ENCODE measurements at places on chromosomes 7 and 10.

GRCh38 chr10:59575269-59575668 lies 134.4 kb downstream of the SLC16A9 start:
- DNase-seq, result no peak

DNA sequence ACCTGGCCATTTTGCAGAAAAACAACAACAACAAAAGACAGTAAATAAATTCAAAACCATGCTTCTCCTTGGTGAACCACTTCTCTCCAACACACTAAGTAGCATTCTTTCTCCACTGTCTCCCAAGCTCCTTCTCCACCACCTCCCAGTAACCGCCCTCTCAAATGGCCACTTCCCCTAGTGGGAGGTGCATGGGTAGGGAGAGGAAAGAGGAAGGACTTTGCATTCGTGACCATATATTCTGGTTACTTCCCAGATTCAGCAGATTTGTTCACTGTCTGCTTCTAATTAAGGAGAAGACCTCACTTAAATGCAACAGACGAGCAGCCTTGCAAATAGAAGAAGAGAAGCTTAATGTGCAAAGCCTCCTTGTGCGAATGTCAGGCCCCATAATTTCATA lies 166.8 kb downstream of the SORCS1 start:
- no peak for DNase-seq

DNA sequence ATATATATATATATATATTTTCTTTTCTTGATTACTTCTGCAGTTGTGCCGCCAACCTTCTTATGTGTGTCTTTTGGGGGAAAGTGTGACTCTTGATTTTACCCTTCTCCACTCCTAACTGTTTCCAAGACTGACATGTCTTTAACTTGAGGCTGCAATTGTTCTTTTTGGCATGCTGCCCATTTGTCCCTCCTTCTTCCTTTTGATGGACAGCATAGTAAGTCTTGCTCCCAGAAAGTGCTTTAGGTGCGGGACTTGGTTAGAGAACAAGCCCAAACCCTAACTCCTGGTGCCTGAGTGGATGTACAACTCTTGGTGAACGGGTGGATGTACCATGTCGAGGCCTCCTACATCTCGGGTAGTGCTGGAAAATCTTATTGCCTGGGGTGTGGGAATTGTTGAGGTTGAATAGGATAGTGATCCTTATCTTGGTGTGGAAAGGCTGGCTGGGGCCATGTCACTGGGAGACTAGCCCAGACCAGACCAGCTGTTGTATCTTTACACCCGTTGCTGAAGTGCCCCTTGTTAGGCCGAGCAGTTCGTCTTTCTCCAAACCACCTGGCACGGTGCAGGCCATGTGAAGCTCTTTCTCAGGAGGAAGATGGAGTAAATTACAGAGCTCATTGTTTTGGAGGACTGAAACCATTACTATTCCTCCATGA lies 16.3 kb downstream of the TCF7L2 start:
- DNase-seq, result no peak

DNA sequence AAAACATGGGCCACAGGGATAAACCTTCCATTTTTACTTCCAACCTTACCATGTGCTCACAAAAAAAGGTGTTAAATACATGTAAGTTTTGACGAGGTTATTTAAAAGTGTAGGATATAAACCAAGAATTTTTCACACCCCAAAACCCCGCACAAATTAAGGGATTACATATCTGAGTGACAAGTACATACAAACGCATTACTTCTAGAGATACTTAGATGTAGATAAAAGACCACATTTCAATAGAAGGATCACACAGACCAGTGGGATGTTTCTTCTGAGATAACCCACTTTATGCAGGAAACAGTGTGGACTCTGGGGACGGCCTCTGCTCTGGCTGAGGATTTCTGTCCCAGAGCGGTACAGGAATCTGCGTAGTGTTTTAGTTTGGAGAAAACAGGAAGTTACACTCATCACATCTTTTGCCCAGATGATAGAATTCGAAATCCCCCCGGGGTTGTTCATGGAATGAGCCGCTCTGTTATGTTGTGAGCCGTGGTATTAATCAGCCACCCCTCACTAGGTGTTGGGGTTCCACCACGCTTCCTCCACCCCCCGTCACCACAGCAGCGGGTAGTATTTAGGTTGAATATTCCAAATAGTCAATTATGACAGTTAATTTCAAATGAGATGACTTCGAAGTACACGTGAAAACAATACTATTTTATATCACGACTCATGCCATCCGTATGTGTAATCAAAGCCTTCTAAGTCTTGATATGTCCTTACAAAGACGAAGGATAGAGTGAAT lies 1.3 kb upstream of the CUL1 start:
- no peak for DNase-seq

- DNase-seq, result no peak
Measured at GRCh38 chr7:113366122-113366521, 247.8 kb upstream of the SMIM30 start.

DNA sequence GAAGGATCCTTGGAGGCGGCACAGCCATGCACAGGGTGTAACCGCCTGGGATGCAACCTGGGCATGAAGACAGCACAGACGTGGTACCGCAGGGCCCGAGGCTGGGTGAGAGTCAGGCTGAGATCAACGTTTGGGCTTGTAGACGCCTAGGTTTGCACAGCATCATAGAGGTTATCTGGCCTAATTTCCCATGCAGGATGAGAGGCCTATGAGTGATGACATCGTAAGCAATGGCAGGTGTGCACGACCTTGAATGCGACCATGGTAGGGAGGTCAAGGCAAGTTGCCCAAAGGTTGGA lies 7.5 kb downstream of the CALML3 start:
- DNase-seq, result no peak

DNA sequence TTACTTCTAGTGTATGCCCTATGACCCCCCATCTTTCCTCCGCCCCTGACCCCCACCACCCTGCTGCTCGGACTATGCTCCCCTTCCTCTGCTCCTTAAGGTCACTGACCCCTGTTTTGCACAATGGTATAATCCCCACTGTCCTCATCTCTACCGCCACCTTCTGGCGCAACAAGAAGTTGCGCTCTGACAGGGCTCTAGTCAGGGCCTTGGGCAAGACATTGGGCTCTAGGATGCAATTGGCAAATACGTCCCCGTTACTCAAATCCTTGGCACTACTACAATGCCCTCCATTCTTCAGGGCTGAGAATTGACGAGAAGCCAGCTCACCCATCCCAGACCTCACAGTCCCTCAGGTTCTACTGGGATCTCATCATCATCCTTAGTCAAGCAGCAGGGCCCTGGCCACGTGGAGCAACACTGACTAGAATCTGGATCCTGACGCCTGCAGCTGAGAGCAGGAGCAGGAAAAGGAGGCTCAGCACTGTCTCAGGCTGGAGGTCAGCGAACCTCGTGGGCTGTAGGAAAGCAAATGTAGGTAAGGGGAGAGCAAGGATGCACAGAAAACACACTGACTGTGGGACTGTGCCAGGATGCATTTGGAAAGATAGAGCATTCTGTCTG lies 10.6 kb downstream of the LRIT2 start:
- DNase-seq, result no peak

DNA sequence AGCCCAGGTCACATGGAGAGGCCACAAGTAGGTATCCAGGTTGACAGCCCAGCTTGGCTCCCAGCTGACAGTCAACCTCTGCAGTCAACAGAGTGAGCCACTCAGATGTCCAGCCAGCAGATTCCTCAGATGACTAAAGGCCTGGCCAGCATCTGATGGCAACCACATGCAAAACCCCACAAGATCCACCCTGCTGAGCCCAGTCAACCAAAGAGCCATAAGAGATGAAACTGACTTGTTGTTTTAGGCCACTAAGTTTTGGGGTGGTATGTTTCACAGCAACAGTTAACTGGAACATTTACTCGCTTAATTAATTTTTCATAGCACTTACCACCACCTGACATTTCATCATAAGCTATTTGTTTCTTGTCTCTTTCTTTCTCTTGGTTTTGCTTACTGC lies 107.3 kb upstream of the KDM7A start:
- DNase-seq, result no peak

DNA sequence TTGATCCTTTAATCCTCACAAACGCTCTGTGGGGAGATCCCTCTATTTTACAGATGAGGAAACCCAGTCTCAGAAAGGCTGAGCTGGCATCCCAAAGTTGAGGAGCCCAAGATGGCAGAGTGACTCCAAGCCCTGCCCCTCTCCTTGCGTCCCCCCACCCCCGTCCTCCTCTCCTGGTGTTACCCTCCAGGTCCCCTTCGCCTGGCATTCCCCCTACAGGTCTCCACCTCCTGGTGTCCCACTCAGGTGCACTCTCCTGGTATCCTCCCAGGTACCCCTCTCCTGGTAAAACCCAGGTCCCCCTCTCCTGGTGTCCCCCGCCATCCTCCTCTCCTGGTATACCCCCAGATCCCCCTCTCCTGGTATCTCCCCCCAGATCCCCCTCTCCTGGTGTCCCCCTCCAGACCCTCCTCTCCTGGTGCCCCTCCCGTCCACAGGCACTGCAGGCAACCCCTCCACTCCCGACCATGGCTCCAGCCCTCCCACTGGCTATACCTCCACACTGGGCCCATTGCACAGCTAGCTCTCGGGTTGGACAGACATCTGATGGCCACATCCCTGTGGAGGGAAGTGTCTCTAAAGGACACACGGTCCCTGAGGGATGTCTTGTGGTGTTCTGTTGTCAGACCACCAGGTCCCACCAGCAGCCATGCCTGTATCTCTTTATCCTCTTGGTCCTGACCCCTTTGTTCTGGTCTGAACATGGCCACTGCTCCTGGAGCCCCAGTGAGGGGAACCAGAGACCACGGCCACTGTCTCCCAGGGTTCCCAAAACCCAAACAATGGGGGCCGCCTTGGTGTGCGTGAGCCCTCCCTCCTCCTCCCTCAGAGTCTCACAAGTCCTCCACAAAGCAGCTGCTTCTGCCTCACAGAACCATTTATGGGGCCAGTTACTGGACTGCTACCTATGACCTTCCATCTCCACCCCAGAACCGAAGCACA lies 37.2 kb downstream of the CALML3 start:
- DNase-seq, result no peak
